Germinal center (tissue), 1 donor: ENCODE measurements at places on chromosomes 16 and 17.

DNA sequence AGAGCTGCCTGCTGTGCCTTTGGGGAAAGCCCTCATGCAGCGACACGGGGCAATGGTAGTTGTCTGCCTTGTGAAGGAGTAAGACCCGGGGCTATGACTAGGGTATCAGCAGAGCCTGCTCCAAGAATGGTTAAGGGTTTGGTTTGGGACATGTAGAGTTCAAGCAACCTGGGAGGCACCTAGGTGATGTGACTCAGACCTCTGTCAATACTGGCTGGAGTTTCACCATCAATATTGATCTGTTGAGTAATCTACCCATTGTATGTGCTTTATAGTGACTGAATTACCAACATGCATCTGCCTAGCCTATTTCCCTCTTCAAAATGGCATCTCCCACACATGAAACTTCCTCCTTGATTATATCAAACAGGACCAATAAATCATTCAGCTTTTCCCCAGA, 398.4 kb upstream of the HSBP1 start:
- DNase-seq = no peak

DNA sequence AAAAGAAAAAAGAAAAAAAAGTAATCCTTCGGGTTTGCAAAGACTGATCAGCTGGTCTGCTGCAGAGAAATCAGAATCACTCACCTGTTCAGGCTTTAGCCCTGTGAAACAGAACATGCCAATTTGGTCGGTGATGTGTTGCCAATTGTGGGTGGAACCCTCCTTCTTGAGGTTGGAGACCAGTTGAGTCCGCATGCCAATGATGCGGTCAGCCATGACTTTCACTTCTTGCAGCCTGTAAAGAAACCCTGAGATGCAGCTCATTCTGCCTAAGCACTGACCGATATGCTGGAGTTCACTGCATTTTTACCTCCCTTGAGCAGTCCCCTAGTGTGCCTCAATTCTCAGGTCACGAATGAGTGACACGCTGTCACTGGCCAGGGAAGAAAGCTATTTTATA, 24.8 kb upstream of the SLC38A7 start:
- DNase-seq = no peak

DNA sequence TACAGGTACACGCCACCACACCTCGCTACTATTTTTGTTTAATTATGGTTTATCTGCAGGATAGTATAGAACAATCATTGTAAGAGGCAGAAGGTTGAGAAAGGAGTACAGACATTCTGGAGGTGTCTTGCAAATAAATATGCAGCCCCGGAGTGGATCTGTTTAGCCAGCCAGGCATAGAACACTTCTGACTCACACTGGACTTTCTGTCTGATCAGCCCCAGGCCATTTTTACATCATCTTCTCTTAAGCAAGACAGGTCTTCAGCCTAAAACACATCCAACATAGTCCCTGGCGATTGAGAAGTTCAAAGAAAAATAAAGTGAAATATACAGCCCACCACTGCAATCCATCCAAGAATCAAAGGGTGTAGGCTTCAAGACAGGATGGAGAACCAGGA, 81.4 kb downstream of the XYLT1 start:
- DNase-seq = no peak

GRCh38 chr16:76696876-76697275, 419.7 kb downstream of the CNTNAP4 start:
- no peak for DNase-seq

GRCh38 chr16:4535627-4536108, 2.9 kb downstream of the CDIP1 start:
- no peak for DNase-seq

- no peak for DNase-seq
Measured at GRCh38 chr16:87715658-87716057, 50.1 kb downstream of the KLHDC4 start.

DNA sequence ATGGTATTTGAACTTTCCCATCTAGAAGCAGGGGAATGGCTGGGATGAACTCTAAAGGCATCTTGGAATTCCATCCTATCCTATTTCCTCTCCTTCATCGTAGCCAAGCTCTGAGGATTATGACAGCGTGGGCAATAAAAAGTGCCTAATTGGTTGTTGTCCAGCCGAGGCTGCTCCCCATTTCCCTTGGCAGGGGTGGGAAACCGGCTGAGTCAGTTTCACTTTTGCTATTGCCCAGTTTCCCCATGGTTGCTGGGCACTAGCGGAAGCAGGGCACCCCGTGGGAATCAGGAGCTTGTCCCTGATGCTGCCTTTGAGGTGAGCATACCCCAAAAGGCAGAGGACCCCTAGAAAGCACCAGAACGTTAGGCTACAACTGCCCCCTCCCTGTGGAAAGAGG, 13.8 kb upstream of the SP2 start:
- DNase-seq = no peak

DNA sequence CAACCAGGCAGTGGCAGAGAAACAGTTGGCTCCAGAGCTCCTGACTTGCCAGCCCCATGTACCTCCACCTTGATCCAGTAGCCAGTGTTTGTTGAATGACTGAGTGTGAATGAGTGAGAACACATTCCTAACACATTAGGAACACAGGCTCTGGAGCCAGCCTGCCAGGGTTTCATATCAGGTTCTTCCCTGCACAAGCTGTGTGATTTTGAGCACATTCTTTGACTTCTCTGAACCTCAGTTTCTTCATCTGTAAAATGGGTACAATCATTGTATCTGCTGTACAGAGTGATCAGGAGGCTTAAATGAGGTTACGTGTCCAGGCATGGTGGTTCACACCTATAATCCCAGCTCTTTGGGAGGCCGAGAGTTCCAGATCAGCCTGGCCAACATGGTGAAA, 13.3 kb upstream of the RMI2 start:
- no peak for DNase-seq

- no peak for DNase-seq
Measured at GRCh38 chr16:23252310-23252709, 49.8 kb upstream of the SCNN1B start.

GRCh38 chr17:4715063-4715744, 4.8 kb downstream of the ARRB2 start:
- no peak for DNase-seq

DNA sequence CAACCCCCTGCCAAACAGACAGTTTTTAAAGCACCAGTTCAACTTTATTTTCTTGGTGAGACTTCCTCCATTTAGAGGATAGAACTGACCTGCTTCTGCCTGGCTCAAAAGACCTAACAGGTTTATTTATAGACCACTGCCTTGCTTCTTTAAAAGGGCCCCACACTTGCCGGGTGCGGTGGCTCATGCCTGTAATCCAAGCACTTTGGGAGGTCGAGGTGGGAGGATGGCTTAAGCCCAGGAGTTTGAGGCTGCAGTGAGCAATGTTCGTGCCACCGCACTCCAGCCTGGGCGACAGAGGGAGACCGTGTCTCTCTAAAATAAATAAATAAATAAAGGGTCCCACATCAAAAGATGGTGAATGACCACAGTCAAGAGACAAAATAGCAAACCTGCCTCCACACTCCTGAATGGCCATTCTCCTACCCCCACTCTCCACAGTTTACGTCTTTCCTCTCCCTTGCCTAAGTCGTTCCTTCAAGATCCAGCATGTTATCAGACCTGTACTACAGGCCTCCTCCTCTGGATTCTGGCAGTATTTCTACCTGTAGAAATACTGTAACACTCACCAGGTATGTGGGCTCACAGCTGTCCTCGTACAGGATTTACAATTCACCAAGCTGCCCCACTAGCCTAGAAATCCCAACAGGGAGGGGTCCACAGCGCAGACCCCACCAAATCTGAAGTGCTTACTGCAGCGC, 95.6 kb downstream of the SMG6 start:
- no peak for DNase-seq
